Type B pancreatic cell (in vitro differentiated cells): ENCODE measurements at places on chromosomes 16 and 17.

- no peak for DNase-seq
Measured at GRCh38 chr17:58317421-58318064, 11.1 kb downstream of the TSPOAP1 start.

- peak; percentile 59 for DNase-seq
Measured at GRCh38 chr17:67055041-67055443, 10.7 kb downstream of the CACNG1 start.

DNA sequence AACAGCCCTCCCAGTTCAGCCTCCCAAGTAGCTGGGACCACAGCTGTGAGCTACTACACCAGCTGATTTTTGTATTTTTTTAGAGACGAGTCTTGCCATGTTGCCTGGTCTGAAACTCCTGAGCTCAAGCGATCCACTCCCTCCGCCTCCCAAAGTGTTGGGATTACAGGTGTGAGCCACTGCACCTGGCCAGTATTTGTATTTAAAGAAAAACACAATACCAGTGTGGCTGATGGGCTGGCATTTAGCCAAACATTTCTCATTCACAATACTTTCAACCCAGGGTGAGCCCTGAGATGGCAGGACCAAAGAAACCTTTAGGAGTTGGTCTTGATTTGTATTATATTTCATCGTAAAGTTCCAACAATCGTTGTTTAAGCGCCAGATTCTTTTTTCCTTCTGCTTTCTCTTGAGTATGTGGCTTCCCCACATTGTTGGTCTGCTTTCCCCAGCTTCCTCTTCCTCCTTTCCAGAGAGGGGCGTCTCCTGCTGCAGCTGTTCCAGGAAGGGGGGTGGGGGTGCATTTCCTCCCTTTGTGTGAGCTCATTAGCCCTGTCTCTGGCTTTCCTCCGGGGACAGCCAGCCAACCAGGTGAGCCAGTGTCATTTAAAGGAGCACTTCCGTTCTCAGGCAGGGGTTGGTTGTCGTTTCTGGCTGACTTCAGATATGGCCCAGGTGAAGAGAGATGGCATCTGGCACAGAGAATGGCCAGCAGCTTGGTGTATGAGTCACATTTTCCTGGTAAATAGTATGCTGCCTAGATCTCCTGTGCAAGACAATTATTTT lies 79.9 kb downstream of the GPRC5B start:
- peak; percentile 50 for DNase-seq

GRCh38 chr17:70271672-70272071 lies 102.3 kb downstream of the KCNJ2 start:
- DNase-seq: no peak
